ENCODE measurements at places on chromosomes 7 and 10.

GRCh38 chr10:118710487-118710886, 44.3 kb downstream of the CACUL1 start:
- no peak for DNase-seq

- no peak for DNase-seq
Observed at GRCh38 chr10:33416209-33416608, 81.7 kb upstream of the NRP1 start.

GRCh38 chr7:96855139-96855538, 145.5 kb upstream of the SEM1 start:
- DNase-seq, result no peak

DNA sequence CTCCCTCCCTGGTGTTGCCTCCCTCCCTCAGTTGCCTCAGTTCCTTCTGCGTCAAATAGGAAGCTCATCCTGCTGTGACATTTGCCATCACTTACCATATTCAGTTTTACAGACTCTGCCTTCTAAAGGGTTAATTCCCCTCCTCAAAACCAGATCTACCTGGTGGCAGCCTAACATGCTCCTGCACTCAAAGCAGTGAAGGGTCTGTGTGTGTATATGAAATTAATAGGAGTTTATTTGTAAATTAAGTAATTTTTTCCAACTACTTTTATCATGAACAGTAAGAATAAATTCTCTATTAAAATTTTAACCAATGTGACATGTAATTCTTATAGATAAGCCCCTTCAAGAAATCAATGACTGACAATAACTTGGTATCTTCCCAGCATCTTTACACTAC, 158.6 kb upstream of the INSYN2A start:
- DNase-seq, result no peak

GRCh38 chr10:44087403-44087802, 297.5 kb downstream of the CXCL12 start:
- DNase-seq, result no peak

GRCh38 chr7:149217570-149217969, 21.9 kb upstream of the ZNF212 start:
- DNase-seq, result no peak

- DNase-seq, result no peak
Observed at GRCh38 chr7:72334698-72335097, 77.4 kb downstream of the CALN1 start.

DNA sequence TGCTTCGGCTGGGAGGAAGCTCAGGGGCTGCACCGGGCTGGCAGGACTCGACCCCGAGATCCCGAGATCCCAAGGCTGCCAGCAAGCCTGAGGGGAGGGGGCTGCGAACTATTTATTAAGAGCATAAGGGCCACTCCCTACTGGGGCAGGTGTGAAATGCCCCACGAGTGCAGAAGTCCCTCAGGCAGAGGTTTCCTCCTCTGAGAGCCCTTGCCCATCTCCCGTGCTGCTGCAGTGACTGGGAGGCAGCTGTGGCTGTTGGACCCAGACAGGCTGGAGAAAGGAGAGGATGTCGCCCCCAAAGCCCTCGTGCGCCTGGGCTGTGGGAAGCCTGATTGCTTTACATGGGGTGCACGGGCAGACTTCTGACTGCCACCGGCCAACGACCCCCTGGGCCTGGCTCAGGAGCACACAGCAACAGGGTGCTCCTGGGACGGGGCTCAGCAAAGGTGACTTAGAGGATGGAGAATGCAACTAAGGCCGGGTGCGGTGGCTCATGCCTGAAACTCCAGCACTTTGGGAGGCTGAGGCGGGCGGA, 39.8 kb downstream of the RGS10 start:
- no peak for DNase-seq

- no peak for DNase-seq
Observed at GRCh38 chr7:77698042-77698625, 1.9 kb downstream of the RSBN1L start.

DNA sequence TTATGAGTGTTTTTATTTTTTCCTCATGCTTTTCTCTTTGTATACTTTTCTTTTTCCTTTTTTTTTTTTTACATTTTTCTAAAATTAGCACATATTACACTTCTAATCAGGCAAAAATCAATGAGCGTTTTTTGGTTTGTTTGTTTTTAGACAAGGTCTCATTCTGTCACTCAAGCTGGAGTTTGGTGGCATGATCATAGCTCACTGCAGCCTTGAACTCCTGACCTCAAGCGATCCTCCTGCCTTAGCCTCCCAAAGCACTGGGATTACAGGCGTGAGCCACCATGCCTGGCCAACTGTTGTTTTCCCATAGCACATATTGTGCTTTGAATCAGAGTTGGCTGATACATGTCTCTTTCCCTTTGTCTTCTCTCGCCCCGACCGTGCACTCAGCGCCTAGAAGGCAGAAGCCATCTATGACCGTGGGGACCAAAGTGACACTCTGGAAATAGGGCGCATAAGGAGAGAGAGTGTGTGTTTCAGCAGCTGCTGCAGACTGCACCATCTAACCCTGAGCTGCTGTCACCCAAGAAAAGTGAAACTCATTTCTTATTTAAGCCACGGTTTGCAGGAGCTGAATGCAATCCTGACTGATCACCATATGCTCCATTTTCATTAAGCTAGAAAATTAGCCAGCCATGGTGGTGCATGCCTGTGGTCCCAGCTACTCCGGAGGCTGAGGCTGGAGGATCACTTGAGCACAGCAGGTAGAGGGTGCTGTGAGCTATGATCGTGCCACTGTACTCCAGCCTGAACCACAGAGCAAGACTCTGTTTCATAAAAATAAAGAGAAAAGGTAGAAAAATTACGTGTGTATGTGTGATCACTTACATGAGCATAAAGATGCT, 41.4 kb upstream of the GTF2I start:
- no peak for DNase-seq

- no peak for DNase-seq
Observed at GRCh38 chr10:112404617-112405016, 30.7 kb downstream of the ACSL5 start.

DNA sequence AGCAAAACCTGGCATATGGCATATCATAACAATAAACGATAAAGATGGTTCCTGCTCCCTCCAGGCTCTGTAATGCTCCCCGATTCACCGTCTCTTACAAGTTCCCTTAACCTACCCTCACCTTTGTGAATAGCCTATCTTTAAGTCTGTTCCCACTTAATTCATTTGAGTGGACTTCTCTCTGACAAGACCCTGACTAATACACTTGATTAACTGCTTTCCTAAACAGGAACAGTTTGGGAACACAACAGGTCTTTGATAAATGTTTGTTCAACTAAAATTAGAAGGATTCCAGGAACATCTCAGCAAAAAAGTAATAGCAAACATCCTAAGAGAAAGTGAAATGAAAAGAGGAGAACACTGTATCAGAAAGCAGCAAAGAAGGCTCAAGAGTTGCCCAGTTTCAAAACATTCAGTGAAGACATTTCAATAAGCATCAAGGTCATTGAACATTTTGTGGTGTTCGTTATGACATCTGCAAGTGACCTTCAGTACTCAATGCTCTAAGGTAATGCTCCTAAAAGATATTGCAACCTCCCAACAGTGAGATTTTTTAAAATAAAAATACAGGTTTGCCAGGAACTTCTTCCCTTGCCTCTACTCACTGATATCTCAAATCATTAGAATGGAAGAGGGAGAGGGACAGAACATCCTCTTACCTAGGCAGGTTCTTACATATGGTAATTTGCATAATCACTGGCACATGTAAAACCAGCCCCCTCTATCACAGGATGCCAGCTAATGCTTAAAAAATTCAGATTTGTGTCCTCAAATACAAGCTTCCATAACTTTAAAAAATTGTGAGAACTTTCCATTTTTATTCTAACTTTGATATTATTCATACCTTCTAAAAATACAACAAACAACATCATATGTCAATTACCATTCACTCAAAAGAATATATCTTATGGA, 11.4 kb upstream of the ARHGAP12 start:
- no peak for DNase-seq

- DNase-seq, result no peak
Observed at GRCh38 chr10:63767138-63767801, 246.1 kb downstream of the REEP3 start.

- no peak for DNase-seq
Observed at GRCh38 chr10:15370212-15370855, 755 bp downstream of the FAM171A1 start.

GRCh38 chr10:78937800-78938694, 130.7 kb upstream of the ZMIZ1 start:
- no peak for DNase-seq

DNA sequence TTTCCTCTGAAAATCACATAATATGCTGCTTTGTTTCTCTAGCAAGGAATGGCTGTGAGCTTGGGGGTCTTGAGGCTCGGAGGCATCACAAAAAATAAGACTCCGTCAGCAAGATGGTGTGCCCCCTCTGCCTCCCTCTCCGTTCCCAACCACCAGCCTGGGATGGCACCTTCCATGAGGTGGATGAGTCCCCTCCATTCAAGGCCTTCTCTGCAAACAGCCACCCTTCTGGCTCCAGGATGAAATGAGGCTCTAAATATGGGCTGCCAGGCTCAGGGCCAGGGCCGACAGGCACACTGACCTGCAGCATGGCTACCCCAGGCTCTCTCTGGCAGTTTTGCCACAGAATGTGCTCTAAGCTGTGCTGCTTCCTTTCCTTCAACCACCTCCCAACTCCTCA, 521.5 kb downstream of the PTPRN2 start:
- DNase-seq, result no peak

DNA sequence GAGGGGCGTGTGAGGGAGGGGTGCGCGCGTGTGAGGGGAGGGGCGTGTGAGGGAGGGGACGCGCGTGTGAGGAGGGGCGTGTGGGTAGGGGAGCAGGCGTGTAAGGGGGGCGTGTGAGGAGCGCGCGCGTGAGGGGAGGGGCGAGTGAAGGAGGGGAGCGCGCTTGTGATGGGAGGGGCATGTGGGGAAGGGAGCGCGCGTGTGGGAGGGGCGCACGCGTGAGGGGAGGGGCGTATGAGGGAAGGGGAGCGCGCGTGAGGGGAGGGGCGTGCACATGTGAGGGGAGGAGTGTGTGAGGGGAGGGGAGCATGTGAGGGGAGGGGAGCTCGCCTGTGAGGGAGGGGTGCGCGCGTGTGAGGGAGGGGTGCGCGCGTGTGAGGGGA, 19.1 kb downstream of the MXI1 start:
- DNase-seq, result no peak

Data from NCI-H187 treated with DMSO at 0.1 percent for 48 hours (cell line).